Astrocyte (in vitro differentiated cells and primary cell): ENCODE measurements at places on chromosomes 3 and 15.

DNA sequence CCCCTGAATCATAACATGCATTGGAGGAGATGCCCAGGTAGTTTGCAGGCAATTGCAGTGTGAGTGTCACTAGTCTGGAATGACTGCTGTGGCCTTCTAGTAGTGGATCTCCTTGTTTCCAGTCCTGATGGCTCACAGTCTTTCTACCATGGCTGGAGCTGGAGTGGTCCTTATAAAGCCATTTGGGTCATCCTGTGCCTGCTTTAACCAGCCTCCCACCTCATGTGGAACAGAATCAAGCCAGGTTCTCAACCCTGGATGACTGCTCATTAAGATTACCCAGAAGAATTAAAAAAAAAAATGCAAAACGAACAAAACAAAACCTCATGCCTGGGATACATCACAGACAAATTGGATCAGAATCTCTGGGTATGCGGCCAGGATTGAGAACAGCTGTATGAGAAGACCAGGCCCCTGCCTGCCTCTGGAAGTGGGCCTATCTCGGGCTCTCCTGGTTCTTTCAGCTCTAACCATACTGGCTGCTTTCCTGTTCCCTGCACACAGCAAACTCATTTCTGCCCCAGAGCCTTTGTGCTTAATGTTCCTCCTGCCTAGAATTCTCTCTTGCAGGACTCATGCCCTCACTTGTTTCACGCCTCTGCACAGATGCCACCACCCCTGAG lies 96.4 kb downstream of the ITPR1 start:
- no peak for DNase-seq

GRCh38 chr15:45867281-45867680 lies 232.5 kb downstream of the SQOR start:
- no peak for DNase-seq

- peak; percentile 70 for DNase-seq
These were observed 844 bp upstream of the PFN2 start for GRCh38 chr3:149971403-149972075.

- DNase-seq, result peak; percentile 91
These were observed at the start of gene SPATA12 for GRCh38 chr3:57060089-57060821. TSS of gene SPATA12 (plus strand) at chr3:57060664. CDS start at chr3:57073695, 13,031 bp downstream.

- DNase-seq, result no peak
These were observed 43.4 kb downstream of the MUC20 start for GRCh38 chr3:195763843-195764825.

- DNase-seq, result no peak
These were observed 847.4 kb downstream of the IGSF11 start for GRCh38 chr3:118187221-118187620.

DNA sequence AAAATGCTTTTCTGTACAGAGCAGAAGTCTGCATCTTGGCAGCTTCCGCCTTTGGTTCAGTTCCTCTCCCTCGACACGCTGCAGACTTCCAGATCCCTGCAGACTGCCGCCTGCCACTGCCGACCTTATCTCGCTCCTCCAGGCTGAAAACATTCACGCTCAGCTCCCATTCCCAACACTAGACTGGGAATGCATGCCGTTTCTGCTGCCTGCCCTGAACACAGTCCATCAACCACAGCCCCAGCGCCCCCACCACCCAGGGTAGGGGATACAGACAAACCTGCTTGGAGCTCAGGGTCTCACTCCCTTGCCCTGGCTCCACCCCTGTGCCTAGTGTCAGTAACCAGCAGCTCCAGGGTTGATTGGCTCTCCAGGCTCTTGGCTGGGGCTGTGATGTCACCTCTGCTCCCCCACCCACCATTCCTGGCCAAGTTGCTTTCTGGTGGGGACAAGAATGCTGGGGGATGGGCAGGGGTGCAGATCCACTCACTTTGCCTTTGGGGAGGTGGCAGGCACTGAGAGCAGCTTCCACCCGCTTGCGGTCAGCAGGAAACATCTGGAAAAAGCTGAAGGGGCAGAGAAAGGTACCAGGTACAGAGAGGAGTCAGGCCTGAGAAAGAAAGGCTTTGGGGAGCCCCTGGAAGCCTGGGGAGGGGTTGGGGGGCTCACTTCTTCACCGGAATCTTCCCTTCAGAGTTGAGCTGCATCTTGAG lies 6.1 kb downstream of the PLCB2 start:
- DNase-seq, result no peak

DNA sequence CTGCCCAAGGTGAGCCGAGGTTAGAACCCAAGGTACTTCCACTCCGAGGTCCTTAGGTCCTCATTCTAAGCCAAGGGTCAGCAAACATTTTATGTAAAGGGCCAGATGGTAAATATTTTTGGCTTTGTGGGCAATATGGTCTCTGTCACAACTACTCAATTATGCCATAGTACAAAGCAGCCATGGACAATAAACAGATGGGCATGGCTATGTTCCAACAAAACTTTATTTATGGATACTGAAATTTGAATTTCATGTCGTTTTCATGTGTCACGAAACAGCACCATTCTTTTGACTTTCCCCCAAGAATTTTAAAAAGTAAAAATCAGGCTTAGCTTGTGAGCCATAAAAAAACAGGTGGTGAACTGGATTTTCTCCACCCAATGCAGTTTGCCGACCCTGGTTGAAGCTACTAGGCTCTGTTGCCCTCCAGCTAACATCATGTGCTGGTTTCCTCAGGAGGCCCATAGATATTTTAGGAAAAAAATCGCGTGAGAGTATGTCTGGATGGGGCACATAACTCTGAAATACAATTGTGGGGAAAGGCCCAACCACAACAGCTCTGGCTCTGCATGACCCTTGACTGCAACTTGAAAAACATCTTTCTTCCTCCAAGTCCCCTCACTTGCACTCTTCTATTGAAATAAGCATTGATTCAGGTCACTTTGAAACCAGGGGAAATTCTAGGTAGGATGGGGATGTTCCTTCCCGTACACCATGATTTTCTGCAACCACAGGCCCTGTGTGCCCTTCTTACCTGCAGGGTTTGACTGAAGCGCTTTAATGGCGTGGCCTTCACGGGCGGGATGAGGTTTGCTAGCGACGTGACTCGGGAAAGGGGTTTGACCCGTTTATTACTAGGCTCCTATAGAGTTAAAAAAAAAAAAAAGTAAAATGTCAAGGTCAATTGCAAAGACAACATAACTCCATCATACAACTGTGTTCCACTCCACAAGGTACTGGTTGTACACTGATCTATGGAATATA lies 28.5 kb downstream of the ARHGEF3 start:
- DNase-seq, result no peak

DNA sequence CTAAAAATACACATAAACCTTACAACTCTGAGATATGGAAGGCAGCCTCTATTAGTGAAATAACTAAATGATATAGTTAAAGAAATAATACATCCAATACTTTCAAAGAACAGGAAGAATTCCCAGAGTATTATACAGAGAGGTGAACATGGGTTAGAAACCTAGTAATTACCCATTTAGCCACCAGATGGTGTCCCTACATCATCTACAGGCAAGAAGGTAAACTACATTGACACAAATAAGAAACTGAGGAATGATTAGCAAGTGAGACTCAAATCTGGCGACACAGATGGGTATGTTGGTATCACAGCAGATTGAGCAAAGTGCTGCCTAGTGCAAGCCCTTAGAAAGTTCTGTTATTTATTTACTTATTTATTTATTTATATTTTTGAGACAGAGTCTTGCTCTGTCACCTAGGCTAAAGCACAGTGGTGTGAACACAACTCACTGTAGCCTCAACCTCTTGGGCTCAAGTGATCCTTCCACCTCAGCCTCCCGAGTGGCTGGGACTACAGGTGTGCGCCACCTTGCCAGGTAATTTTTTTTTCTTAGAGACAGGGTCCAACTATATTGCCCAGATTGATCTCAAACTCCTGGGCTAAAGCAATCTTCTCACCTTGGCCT lies 28.2 kb downstream of the NEK4 start:
- DNase-seq, result peak; percentile 12

DNA sequence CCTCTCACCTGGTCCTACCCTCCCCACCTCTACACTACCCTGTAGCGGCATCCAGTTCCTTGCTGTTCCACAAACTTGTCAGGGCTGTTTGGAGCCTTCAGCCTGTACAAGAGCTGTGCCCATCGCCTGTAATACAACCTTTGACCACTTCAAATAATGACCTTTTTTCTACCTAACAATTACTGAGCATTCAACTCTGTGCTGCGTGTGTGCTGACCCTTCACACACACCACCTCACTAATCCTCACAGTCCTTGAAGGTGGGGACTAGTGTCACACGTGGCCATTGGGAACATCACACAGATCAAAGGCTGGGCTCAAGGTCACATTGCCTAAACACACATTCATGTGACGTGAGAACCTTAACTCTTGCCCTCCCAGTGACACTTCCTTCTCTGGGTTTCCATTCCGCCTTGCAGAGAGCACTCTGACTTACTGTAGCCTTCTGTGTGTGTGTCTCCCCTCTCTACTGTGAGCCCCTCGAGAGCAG lies 3.1 kb downstream of the C3orf20 start:
- no peak for DNase-seq

DNA sequence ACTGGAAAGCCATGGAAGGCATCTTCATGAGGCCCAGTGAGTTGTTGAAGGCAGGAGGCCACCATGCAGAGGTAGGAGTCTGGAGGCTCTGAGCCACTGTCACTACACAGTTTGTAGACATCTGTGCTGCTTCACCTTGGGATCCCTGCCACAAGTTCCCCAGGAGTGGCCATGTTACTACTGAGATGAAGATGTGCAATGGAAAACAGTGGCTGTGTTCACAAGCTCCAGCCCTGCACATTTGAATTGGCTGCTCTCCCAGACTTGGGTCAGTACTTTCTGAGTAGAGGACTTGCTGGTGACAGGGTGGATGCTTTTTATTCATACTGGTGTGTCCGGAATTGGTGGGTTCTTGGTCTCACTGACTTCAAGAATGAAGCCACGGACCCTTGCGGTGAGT lies 86.9 kb upstream of the C15orf39 start:
- no peak for DNase-seq

DNA sequence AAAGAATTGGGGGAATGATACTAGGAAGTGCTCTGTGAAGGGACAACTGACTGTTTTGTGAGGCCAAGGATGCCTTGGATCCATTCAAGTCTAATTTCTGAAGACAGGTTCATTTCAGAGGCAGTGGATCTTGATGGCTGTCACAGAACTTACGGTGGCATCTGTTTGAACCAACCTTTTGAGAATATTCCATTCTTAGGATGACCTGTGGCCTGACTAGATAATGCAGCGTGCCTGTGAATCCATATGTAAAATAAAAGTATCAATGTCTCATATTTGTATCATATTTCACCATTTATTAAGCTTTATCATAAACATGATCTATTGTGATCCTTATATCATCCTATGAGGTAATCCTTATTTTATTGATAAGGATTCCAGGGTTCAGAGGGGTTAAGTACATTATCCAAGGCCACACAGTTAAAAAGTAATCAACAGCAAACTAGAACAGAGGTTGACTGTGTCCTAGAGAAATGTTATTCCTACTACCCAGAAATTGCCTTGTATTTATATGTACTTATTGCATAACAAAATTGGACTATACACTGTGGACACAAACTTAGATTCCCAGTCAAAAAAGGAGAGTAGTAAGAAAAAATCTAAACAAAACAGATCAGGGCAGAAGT lies 34.3 kb downstream of the IL1RAP start:
- DNase-seq, result no peak

GRCh38 chr3:154338570-154338969 lies 14.3 kb upstream of the DHX36 start:
- DNase-seq, result no peak

- peak; percentile 53 for DNase-seq
These were observed 5.0 kb upstream of the IL17RE start for GRCh38 chr3:9897408-9898372.

DNA sequence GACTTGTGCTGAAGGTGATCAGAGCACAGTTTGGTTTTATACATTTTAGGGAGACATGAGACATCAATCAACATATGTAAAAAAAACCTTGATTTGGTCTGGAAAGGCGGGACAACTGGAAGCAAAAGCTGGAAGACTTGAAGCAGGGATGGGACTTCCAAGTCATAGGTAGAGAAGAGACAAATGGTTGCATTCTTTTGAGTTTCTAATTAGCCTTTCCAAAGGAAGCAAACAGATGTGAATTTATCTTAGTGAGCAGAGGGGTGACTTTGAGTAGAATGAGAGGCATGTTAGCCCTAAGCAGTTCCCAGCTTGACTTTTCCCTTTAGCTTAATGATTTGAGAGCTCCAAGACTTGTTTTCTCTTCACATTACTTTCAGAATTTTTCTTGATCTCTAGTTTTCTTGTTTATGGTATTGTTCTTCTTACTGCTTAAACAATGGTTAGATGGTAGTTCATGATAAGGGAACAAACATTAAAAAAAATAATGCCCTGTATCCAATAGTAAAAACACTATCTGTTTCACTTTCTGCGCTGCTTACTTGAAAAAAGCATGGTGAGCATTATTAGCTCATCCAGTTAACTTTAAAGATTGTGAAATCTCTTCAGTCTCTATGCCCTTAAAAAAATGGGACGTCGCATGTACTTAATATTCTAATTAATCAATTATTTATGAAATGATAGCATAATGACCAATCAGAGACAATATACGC lies 48.5 kb upstream of the BCHE start:
- no peak for DNase-seq

- no peak for DNase-seq
These were observed 611 bp upstream of the SLC27A2 start for GRCh38 chr15:50181201-50181968.

GRCh38 chr3:111972891-111973290 lies 5.9 kb upstream of the ABHD10 start:
- DNase-seq, result no peak

DNA sequence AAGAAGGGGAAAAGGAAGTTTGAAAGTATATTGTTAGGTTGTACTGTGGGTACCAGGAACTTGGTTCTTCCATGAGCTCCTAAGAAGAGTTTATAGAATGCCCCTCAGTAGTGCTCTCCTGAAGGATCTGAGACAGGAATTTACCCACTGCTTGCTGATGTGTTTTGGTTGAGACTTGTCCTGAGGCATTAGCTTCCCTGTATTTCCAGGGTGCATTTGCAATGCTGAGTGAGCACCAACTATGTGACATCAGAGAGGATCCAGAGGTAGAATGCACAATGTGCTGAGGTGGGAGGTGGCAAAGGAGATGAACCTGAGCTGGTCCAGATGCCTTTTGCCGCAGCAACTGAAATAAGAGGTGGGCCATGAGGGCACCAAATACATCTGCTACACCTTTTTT lies 64.3 kb upstream of the LRRC3B start:
- no peak for DNase-seq

DNA sequence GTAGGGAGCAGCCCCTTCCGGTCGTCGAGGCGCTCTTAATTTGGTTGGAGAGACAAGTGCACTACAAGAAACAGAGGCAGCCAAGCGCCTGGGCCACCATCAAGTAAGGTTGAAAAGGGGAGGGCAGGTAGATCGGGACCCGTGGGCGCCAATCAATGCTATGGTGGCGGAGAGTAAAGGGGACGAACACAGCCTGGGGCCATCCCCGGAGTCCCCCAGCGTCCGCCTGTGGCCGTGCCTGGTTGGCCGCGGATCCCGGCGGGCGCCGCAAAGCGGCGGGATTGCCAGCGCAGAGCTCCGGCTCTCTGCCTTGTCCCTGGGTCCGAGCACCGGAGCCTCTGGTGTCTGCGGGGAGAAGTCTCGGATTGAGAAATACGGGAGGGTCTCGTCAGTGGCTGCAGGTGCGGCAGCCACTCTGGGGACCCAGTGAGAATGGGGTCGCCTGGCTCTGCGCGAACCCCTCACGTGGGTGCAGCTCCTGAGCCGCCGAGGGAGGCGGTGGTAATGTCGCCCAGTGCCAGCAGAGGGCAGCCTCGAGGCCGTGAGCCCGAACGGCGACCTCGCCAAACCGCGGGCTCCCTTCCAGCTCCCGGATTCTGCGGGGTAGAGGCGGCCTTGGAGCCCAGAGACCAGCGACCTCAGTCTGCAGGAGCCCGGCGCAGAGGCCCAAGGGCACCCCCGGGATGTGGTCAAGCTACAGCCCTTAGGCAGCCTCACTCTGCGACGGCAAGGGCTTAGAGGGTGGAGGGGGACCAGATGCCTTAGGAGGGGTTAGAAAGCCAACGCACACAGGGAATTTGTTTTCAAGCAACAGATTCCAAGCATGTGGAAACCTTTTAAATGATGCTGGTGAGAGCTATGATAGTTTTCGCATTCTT lies 10.8 kb downstream of the FOXL2 start:
- peak; percentile 8 for DNase-seq
